ENCODE measurements at places on chromosomes 11 and 22.

DNA sequence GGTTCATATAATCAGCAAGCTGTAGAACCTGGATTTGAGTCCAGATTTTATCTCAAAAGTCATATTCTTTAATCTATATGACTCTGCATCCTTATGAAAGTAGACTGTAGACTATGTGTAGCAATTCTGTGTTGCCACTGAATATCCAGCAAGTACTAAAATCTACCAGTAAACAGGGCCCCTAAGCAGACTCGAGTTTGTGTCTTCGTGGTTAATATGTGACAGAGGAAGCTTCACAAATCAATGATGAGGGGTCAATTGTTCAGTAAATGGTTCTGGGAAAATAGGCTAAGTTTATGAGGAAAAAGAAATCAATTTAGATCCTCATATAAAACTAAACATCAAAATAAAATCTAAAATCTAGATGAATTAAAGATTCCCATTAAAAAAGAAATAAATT is 648.5 kb upstream of the KIRREL3 start:
- DNase-seq = no peak

DNA sequence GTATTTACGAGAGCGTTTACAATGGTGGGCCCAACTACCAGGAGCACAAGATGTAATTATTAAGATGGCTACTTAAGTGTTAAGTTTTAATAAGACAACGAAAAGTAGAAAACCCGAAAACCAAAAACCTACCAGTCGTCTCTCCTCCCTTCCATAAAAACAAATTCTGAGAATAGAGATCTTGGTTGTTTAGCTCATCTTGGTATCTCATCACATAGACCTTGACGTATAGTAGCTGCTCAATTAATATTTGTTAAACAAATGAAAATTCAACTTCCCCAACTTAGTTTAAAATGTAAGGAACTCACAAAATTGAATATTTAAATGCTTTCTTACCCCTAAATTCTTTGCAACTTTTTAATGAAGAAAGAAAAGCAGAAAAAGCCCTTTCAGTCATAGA is 669 bp downstream of the KDM4D start:
- DNase-seq = no peak

GRCh38 chr11:57095417-57095816 is 86.3 kb upstream of the LRRC55 start:
- no peak for DNase-seq

DNA sequence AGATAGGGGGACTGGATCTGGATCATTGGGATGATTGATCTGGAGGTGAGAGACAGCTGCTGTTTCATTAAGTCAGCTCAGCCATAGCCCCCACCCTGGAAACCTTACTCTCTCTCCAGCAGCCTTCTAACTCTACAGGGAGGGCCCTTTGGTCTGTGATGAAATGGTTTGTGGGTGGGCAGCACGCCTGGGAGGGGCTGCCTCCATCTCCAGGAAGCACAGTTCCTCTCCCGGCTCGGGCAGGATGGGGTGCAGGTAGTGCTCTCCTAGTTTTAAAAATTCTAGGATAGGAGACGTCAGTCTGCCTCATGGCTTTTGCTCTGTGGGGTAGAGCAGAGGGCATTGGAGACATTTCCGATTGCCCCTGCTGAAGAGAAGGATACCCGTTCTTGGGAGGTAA is 89.7 kb downstream of the CEP164 start:
- no peak for DNase-seq

DNA sequence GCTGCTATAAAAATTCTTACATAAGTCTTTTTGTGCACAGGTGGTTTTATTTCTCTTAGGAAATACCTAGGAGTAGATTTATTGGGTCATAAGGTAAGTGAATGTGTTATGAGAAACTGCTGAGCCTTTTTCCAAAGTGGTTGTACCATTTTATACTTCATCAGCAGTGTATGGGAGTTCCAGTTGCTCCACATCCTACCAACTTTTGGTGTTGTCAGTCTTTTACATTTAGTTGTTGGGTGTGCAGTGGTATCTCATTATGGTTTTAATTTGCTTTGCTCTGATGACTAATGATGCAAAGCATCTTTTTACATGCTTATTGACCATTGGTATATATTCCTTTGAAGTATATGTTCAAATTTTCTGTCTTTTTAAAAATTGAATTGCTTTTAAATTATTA is 3.1 kb downstream of the CAT start:
- DNase-seq = no peak

- no peak for DNase-seq
Observed at GRCh38 chr11:30171661-30172060, 59.2 kb upstream of the FSHB start.

Data from NCI-H774 (cell line).